K562 (cell line): ENCODE measurements at places on chromosomes 7 and 10. TPM values are rescaled to one million over a fixed set of nuclear protein-coding genes. Genes with fewer than 3 reads are reported as not detected.

DNA sequence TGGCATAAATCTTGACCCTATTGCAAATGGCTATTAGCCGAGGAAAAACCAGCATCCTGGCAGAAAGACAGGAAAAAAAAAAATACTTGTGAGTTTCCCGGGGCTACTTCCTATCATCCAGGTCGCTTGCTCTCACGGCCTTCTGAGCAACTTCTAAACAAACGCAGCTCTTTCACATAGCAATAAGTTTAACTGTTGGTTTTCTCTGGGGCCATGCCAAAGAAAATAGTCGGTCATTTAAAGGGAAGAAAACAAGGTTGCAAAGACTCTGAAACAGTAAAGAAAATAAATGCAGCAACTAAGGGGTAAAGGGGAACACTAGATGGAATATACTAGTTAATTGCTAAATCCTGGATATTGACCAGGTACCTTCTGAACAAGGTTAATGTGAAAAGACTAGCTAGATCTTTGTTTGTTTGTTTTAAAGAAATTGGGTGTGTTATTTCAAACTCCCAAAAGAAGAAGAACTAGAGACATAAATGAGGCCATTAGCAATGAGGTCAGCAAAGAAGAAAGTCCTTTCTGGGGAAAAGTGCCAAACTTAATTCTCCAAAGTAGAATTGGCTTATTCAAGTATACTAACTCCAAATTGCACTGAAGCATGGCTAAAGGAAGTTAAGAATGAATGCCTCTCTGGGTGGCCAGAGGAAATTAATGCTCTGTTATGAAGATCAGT, 54.2 kb downstream of the SLC39A12 start:
- H3K4me1 ChIP-seq, result no peaks in the 10 kb centered on the region
- H3K27ac ChIP-seq, result no peak overlapping the region
- H3K4me3 ChIP-seq, result no peak overlapping the region
- H3K36me3 ChIP-seq, result no peaks in the 10 kb centered on the region
- H3K27me3 ChIP-seq, result peaks cover 4% of the 10 kb centered on the region; the same call in 1 of the 2 replicates

Gene MLLT10
- 58.7 and 64.2 TPM in 2 replicates for total RNA-seq

Gene MKI67
- 73.7 and 86.5 TPM in 2 replicates for total RNA-seq

Gene CTBP2
- 6.5 and 8.8 TPM in 2 replicates for total RNA-seq

Gene MRLN
- total RNA-seq, result not detected in 2 replicates
